ENCODE measurements at places on chromosomes 3 and 15.

- no peak for DNase-seq
Measured at GRCh38 chr3:107913701-107914100, 177.1 kb downstream of the CD47 start.

GRCh38 chr3:153210660-153211059, 48.6 kb downstream of the RAP2B start:
- no peak for DNase-seq

DNA sequence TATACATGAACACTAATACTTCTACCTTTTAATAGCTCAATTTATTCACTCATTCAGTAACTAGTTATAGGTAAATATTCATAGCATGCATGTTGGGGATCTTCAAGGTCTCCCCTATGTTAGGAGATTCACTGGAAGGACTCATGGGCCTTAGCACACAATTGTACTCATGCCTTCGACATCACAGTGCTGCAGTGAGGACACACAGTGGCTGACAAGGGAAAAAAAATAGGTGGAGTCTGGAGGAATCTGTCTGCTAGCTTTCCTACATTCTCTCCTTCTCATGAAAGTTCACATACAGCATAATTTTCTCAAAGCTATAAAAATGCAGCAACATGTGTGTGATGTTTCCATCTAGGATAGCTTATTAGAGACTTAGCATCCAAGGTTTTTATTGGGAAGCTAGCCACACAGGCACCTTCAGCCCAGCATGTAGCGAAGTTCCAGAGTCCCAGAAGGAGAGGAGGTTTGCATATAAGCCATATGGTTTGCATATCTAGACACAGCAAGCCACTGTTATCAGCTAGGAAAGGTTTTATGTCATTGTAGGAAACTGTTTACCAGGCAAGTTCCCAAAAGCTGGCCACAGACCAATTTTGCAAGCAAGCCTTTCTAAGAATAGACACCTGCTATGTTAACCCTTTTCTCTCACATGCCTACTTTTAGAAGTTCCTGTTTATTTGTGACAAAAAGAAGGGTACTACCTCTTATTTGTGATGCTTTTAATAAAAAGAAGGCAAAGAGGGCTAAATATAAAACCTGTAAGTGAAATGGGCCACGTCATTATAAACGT, 46.4 kb downstream of the MORC1 start:
- no peak for DNase-seq

DNA sequence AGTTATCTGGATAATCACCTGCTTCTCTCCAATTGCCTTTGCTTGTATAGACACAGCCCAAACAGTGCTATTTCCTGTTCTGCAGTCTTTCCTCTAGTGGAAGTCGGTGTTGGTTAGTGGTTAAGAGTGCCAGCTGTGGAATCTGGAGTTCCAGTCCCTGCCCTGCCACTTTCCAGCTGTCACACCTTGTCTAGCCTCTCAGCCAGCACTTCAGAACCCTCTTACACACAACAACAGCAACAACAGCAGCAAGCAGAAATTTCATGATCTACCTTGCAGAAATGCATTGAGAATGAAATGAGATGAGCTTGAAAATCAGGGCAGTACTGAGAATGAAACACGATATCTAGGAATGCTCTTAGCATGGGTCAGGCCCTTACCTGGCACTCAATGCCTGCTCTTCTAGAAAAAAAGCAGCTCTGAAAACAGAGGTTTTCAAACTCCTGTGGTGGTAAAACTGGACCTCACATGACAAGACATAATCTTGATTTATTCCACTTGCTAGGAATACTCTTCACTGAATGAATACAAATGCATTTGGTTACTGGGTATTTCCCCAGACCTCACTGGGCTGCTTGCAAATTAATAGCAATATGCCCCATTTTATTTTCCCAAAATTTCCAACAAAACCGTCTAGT, 3.3 kb upstream of the WNT5A start:
- no peak for DNase-seq

GRCh38 chr3:187793618-187794017, 48.4 kb upstream of the BCL6 start:
- DNase-seq, result no peak

GRCh38 chr3:30349507-30349906, 256.9 kb upstream of the TGFBR2 start:
- DNase-seq, result no peak

DNA sequence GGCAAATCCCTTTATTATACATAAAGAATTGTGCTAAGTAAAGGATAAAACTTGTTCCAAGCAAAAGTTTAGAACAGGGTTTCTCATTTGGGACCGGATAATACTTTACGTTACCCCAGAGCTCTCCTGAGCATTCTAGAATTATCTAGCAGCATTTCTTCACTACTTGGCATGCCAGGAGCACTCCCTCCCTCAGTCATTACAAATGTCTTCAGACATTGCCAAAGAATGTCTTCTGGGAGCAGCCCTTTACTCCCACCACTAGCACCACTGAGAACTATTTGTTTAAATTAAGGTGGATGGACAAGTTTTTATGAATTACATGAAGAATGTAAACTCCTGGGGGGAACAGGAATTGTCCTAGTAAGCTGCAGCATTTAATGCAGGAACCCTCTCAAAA, 516.4 kb downstream of the GBE1 start:
- DNase-seq, result no peak

- DNase-seq, result no peak
Measured at GRCh38 chr15:56672721-56673120, 60.6 kb downstream of the ZNF280D start.

DNA sequence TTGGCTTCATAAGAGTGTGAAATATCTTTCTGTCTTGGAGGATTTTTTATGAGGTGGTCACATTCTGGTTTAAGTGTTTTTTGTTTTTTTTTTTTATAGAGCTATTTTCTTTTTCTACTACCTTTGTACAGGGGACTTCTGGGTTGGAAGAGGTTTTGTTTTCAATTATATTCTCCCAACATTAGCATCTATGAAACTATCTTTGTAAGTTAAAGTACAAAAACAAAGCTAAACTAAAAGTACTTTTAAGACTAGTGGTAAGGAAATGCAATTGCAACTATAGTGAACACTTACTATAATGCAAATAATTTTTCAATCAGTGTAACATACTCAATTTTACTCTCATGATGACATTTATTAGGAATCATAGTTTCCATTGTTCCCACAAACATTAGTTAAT, 688.2 kb downstream of the SI start:
- DNase-seq, result no peak

- DNase-seq, result no peak
Measured at GRCh38 chr15:63104727-63105126, 16.9 kb upstream of the LACTB start.

DNA sequence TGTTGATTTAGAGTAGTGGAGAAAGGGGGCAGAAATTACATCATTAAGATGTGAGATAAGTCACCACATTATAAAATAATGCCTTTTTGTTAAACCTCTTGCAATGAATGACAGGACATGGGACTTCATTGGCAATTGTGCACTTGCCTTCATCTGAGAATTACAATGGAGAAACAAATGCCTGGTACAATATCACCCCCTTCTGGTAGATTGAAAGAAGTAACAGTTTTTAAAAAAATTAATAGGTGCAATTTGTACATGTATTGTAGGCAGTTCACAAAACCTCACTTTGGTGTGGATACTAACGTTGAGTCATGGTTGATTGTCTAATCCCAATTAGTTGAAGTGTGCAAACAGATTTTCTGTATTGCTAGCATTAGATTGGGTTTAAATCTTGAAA, 4.6 kb upstream of the P2RY14 start:
- DNase-seq, result no peak

DNA sequence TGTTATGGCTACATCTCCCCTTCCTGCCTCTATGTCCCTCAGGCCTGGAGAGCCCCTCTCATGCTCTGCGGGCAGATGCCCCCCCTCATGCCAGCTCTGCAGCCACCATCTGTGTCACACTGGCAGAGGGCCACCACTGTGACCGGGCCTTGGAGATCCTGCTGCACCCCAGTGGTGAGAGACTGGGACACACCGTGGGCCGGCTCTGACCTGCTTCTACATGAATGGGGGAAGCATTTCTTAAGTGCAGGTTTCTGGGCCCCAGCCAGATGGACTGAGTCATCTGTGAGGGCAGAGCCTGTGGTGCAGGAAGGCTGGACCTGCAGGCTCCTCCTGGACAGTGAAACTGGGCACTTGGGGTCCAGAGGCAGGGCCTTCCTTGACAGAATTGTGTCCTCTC, 4.8 kb downstream of the VWA5B2 start:
- DNase-seq, result peak; percentile 82

DNA sequence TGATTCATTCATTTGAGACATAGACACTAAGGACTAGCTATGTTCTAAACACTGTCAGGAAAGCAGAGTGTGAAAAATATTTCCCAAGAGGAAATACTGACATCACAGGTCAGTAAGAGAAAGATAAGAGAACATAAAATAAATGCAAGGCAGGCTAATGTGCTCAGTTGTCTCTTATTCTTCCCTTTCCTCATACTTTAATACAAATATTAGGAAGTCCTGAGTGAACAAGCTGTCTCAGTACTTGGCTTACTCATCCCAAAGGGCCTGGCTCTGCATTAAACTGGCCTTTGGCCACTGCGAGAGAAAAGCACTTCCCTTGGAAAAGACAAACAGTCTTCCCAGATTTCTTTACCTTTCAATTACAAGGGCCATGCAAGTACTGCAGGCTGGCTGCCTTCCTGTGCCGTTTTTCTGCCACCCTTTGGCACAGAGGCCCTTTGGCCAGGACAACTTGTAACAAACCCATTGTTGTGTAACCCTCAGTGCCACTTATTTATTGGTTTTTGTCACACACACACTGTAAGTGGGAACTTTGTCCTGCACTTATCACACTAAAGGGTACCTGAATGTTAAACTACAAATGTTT, 31.7 kb downstream of the EDC3 start:
- no peak for DNase-seq

DNA sequence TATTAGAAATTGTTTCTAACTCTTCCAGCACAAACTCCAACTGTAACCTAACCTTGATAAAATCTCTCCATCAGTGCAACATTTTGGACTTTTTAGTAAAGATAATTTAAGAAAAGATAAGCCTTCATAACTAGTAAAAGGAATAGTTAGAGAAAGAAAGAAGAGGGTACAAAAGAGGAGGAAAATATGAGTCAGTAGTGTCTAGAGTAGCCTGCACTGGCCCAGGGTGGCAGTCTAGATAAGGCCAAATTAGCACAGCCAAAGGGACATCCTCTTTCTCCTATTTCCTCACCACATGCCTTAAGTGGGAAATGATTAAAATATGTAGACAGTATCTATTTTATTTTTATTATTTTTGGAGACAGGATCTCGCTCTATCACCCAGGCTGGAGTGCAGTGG, 3.7 kb downstream of the PROS1 start:
- no peak for DNase-seq

- no peak for DNase-seq
Measured at GRCh38 chr3:16441371-16441875, 72.1 kb downstream of the RFTN1 start.

DNA sequence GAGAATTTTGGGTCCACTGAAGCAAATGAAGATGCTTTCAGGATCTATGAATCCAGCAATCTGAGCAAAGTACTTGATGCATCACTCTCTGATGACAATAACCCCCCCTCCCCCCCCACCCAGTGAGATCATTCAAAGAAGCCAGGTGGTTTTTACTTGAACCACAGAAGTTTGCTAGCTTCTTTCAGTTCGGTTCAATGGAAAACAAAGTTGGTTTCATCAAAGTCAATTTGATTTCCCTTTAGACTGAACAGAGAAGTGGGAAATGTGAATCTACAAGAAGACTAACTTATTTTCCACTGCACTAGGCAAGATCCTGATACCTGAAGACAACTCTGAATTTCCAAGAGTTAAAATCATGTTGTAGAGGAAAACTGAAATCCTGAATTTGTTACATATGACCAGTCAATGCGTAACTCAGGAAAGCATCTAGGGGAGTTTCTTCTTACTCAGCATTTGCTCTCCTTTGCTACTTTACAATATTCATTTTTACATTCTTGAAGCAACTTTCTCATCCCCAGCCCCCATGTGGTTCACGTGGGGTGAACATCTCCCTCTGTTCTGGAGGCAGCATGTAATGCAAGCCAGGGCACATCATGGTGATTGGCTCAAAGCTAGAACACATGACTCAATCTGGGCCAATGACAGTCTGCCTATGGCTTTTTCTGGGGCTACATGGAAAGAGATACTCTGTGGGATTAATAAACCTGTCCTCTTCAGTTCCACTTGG, 572.6 kb downstream of the FOXP1 start:
- DNase-seq, result no peak

DNA sequence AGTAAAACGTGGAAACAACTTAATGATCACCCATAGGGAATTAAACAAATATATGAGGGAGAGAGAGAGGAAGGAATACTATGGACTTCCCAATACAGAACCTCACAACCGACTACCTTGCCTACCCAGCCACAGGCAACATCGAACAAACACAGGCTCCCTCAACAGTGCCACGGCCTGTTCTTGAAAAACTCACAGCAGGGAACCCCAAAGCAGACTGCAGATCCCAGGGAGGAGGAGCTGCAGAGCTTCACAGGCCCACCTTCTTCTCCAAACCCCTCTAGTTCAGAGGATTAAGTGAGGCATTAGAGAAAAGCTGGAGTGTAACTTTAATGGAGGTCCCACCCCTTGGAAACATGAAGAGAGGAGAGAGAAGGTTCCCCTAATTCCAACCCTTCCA, 110.2 kb downstream of the ST8SIA2 start:
- DNase-seq, result no peak

DNA sequence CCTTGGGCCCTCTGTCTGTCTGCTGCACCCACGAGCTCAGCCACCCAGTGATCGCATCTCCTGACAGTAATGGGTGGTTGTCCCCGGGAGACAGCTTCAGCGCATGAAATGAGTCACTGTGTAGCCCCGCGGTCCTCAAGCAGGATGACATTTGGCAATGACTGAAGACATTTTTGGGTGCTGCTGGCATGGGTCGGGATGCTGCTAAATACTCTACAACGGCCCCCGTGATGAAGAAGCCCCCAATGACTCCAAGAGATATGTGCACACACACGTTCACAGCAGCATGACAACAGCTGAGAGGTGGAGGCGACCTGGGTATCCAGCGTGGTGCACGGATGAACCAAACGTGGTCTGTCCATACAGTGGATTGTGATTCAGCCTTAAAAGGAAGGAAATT, 17.4 kb upstream of the ZXDC start:
- no peak for DNase-seq

GRCh38 chr3:77887611-77888010, 847.7 kb downstream of the ROBO2 start:
- DNase-seq, result no peak

DNA sequence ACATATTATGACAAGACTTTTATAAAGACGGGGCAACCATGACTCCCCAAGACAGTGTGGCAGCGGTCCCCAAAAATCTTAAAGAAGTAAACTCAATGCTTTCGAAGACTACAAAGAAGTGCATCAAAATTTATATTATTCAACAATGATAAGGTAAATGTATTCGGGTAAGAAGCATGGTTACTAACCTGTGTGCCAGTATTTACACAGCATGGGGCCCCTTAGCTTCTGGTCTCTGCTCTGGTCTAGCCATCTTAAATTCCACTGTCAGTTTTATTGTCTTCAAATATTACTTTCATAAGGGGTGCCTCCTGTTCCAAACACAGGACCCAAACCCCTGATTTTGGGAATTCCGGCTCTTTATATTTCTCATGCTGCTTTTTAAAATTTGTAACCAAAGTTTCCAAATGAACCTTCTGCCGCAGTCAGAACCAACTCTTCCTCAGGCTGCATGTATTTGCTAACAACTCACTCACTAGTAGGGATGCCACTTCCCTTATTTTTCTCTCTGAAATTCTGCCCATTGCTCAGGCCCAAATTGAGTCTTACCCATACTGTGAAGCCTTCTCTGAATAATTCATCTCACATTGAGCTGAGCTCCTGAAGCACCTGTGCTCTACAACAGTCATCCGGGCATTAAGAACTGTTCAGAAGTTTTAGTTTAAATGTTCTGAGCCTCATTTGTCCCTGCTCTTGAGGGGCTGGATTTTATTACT, 1.2 kb downstream of the TTC23 start:
- DNase-seq, result no peak
